ENCODE measurements at places on chromosomes 5 and 9.

DNA sequence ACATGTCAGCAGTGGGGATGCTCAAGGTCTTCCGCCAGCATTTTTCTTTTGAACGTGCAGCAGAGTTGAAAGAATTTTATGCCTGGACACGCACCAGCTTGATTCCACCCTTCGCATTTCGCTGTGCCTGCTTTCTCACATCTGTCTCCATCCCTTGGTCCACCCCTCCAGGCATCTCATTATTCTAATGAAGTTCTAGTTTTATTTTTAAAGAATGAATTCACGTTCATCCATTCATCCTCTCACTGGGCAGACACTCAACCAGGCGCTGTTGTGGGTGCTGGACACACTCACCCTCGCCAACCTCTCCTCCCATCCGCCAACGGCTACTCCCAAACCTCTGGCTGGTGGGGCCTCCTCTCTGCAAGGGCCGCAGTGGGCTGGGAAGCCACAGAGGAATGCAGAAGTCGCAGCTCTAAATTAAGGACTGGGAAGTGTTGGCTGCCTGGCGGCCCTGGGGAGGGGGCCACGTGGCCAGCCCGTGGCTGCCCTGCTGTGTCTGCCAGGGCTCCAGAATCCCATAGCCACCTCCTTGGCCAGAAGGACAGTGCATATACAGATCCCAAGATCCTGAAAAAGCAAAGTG, 6.7 kb downstream of the SUSD3 start:
- no peak for DNase-seq

DNA sequence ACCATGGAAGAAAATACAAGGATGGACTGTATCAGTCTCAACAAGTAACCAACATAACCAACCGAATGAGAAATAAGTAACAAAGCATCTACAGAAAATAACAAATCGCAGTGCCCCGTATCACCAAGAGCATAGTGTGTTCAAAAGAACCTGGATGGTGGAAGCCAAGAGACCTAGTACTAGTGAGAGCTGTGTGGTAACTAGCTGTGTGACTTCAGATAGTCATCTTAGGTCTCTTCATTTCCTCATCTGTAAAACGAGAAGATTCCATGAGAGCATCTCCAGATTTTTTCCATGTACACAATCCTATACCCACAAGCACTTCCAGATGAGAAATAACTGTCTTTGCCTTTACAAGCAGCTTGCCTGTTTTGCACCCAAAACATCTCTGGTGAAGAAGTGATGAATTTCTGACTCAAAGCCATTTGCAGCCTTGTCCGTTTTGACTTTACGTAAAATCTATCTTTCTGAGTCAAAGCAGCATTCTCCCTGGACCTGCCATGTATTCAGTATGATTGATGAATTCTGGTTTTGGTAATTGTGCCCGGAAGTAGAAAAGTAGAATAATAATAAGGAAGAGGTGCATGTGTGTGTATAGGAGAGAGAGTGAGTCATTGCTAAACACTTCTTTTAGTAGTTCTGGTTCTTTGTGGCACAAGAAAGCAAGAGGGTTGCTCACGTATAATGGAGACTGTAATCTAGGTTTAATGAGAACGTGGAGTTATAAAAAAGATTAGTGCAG, 41.0 kb downstream of the AOPEP start:
- DNase-seq = no peak

GRCh38 chr9:65404232-65405006, 119.4 kb upstream of the FOXD4L5 start:
- no peak for DNase-seq

DNA sequence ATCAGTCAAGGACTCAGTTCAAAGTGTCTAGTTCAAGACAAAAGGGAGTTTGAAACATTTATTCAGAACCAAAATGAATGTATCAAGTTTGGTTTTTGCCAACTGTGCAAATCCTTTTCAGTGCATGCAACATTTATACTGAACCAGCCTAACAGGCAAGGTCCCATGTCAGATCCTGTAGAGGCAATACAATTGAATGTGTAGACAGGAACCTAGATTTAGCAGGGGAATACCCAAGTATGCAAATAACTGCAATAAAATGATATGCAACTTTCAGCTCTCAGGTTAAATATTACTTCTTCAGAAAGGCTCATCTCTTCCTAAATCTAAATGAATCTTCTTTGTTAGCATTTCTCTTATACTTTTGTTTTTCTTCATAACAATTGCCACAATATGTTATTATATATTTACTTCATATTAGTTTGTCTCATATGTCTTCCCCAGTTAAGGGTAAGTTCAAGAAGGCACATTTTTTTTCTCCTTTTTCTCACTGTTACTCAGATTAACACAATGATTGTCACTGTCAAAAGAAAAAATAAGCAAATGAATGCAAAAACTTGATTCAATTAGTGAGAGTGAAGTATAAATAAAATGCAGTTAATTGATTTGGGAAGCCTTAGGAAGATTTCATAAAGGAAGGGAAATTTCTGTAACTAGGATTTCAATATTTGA, 163.9 kb upstream of the RASA1 start:
- DNase-seq = no peak

DNA sequence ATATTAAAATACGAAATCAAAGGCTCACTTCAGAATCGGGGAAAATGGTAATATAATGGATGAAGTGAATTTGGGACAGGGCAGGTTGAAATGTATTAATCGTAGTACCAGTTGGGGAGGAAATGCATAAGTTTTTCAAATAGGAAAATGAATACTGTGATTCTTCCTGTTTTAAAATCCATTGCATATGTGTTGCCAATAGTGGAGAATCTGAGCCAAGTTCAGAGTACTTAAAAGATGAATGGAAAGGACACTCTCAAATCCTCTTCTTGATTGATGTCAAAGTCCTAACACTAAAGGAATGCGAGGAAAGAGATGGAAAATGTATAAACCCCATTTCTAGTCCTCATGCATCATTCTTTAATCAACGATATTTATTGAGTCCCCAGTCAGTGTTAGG, 160.9 kb upstream of the CCNG1 start:
- no peak for DNase-seq

DNA sequence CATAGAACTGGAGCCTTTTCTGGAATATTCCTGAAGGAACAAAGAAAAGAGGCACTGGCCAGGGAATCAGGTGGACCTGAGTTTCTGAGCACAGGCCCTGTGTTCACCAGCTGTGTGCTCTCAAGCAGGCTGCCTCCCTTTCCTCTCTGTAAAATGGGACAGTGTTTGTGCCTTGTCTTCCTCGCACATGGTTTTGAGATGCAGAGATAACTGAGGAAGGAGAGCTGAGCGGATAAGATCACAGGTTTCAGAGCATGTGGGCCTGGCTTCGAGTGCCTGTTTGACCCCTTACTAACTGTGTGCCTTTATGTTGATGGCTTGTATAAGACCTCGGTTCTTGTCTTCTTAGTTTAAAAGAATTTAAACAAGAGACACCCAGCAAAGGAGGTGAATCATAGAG, 46.2 kb upstream of the HAND1 start:
- no peak for DNase-seq

GRCh38 chr9:136124976-136125692, 6.5 kb upstream of the TMEM250 start:
- DNase-seq = no peak

DNA sequence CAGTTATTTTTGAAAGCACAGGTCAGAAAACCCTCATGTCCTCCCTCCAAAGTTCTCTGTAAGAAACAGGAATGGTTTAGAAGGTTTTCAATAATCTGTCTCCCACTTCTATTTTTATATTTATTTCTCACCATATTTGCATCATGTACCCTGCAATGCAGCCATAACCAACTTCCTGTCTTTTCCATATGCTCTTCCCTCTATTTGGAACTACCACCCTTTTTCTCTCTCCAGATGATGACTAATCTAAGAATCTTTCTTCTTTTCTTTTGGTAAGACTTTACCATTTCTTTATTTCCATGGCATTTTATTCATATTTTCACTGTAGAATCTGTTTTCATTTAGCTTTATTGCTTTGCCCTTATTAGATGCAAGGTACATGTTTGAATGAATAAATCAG, 33.9 kb downstream of the MAN2A1 start:
- no peak for DNase-seq

DNA sequence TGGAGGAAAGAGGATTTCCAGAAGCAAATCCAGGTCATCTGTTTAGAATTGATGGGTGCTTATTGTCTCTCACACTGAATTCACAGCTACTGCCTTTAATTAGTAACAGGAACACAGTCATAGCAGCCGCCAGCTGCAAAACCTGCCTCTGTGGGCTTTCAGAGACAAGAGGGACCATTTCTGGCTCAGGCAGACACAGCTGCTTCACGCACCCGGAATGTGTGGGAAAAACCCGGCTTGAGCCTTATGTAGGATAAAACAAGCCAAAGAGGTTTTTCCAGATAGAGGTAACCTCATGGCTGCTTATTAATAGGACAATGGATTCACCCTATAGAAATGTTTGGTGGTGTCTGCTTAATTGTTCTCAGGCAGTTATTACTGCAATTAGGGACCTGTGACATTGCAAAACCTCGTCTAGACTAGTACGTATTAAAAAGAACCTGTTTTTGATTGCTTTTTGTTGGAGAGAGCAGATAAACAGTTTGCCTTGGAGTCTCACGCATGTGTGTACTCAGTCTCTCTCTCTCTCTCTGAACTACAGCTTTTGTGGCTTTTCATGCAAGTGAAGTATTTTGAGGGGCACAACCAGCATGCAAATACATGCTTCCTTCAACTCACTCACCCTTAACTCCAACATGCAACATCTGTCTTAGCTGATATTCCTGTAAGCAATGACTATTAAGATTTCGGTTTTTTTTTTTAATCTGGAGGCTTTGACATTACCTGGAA, 302.7 kb downstream of the PLK2 start:
- DNase-seq = no peak

DNA sequence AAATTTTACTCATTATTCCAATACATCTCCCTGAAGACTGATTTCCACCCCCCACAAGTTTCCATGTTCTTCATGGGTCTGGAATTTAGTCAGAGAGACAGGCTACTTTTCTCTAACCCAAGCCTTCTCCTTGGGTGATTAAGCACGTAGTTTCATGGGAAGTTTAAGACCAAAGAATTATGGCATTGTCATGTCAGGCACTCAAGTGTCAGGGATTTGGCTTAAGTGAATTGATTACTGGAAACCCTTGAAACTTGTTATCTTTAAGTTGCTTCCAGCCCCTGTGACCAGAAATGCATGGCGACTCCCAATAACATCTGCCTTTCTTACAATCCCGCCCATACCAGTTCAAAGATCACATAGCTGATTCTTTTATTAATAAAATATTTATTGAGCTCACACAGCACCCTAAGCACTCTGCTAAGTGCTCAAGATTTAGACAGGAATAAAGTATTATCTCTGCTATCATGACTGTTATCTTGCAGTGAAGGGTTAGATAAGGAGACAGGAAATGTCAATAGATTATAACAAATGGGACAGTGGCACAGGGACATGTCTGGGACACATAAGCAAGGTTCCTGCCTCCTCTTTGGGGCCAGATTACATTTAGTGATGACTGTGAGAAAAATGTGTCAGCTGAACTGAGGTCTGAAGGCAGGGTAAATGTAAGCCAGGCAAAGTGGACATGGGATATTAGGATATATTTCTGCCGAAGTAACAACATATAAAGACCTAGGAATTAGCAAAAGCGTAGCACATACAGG, 241.2 kb upstream of the TNC start:
- no peak for DNase-seq

- no peak for DNase-seq
These were observed 334.0 kb downstream of the ASTN2 start for GRCh38 chr9:117080765-117081390.

DNA sequence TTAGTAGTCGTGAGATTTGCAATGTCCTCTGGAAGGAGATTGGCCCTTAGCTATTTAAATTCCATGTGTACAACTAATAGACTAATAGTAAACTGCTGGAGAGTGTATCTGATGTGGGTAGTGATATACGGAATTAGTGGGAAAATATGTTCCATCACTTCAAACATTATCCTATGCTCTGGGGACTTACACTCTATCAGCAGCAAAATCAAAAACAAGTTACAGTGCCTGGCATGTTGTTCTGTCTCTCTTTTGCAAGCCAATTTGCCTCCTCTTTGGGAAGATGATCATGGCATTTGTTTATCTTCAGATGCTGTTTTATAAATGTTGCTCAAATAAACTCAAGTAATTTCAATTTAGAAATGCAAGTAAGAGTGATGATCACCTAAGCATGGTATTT, 311.9 kb upstream of the ACO1 start:
- no peak for DNase-seq

DNA sequence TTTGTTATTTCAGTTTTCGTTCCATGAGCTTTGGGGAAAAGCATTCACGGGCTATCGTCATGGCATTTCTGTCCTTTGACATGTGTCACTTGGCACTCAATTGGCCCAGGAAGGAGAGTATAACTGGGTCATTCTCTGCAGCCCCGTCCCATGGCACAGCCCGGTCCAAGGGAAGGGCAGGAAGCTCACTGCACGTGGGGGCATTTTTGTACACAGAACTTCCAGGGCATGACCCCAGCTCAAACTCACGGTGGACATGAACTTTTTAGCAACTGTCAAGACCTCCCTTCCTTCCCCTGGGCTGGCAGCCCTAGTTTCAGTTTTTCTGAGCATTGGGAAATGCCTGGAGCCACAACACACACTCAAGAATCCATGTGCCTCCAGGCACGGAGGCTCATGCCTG, 161.6 kb upstream of the PANK3 start:
- no peak for DNase-seq

- no peak for DNase-seq
These were observed 264.9 kb downstream of the TLE1 start for GRCh38 chr9:81424431-81424830.

GRCh38 chr5:90718387-90718786, 159.8 kb downstream of the ADGRV1 start:
- DNase-seq = no peak

GRCh38 chr9:81556923-81557322, 132.4 kb downstream of the TLE1 start:
- no peak for DNase-seq

- DNase-seq = no peak
These were observed 58.3 kb upstream of the SPATA31E1 start for GRCh38 chr9:87824216-87824875.

GRCh38 chr5:118723021-118723338, 265.4 kb downstream of the DTWD2 start:
- DNase-seq = no peak

DNA sequence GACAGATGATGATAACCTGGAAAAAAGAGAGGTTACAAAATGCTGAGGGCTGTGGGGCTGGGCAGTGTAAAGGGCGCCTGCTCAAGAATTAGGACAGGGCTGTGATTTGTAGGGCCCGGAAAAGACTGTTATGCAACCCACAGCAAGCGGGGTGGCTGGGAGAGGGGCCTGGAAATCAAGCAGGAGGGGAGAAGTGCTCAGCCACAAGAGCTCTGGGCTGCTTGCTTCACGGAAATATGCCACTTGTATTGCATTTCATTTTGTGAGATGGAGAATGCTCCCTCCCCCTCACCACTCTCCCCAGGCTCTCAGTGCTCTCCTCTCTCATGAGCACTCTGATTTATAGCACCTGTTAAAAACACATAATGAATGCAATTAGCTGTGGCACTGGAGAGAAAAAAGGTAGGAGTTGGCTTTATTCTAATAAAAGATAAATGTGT, 8.4 kb upstream of the HAND1 start:
- DNase-seq = peak; percentile 89

All from NCI-H187 treated with DMSO at 0.1 percent for 48 hours (cell line).